ENCODE measurements at places on chromosomes 7 and 10.

DNA sequence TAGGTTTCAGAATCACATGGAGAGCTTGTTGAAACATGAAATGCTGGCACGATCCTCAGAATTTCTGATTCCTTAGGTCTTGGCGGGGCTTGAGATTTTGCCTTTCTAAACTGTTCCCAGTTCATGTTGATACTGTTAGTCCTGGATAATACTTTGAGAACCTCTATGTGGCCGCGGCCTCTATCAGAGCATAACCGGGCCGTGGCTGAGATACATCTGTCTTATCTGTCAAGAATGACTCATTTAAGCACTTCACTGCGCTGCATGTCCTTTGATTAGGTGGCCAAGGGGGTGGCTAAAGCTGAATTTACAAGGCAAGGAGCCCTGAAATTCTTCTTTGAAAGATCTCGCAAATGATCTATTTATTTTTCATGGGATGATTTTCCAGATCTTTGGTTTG, 66.9 kb downstream of the GALNT17 start:
- no peak for DNase-seq

DNA sequence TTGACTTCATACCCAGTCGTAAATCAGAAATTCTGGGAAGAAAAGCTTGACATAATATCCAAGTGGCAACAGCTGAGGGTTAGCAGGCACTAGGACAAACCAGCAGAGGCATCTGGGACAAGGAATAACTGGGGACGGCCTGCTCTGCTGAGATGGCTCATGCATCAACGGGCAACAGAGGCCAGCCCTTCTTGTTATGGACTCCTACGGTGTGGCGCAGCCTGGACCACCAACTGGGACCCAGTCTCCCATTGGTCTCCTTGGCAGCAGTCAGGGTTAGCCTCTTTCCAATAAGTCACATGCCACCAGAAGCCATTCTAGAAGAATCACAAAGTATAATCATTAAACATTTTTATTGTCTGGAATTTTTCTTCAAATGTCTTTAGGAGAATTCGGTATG, 15.0 kb downstream of the FGFR2 start:
- DNase-seq: no peak

- DNase-seq: no peak
These were observed 82.9 kb upstream of the PDLIM1 start for GRCh38 chr10:95373660-95374059.

GRCh38 chr7:80635533-80635932, 2.9 kb upstream of the CD36 start:
- no peak for DNase-seq

DNA sequence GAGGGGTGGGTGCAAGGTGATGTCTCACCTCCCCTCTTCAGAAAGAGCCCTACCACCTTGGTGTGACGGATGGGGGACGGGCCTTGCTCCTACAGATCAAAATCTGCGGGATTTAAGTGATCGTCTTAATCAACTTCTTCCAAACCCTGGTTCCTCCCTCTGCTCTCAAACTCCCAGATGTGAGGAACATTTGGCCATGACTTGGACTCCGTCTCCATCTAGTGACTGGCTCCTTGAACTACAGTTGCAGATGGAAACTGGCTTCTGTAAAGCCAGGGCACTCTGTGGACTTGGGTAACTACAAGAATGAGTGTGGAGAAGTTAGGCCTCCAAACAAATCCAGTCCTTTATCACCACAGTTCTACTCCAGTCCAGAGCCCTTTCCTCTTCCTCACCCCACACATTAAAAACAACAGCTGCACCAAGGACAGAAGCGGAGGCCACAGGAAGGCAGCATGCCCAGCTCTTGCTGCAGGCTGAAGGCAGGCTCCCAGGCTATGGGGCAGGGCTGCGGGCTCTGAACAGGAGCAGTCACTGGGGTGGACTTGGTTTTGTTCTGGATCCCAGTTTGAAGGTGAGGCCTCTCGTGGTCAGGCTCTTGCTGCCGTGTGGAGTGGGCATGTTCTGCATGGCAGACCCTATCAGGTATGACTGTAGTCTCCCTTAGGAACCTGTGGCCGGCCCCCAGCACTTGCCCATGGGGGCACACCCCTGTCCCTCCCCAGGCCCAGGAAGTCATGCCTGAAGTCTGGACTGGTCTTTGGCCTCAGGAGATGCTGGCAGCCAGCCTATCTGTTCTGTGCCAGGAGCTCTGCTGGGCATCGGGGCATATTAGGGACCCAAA, 79.4 kb downstream of the VWC2 start:
- no peak for DNase-seq

DNA sequence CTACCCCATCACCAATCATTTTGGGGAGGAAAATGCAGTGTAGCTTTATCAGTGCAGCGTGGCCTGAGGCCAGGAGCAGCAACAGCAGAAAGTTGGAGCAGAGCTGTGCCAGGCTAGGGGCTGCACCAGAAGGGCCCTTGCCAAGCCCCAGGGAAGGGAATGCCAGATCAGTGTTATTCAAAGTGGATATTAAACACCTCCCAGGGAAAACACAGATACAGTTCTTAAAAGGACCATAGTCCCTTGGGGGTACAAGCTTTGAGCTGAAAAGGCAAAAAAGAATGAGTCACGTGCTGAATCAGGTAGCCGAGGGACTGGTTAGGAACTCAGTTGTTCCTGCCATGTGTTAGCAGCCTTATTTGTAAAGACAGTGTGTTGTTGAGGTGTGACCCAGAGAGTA, 54.0 kb downstream of the GSDME start:
- DNase-seq: no peak

- DNase-seq: no peak
These were observed 149.2 kb downstream of the TRIL start for GRCh38 chr7:28808796-28809533.

- no peak for DNase-seq
These were observed 56.5 kb upstream of the MPP7 start for GRCh38 chr10:28359334-28359733.

- DNase-seq: no peak
These were observed 149.1 kb upstream of the PRKCQ start for GRCh38 chr10:6729071-6729774.

- DNase-seq: no peak
These were observed 4.2 kb downstream of the KBTBD2 start for GRCh38 chr7:32887395-32887794.

All from stimulated activated CD4-positive, alpha-beta T cell treated with anti-CD3 and anti-CD28 coated beads, Interleukin-15, amount 100 ng/mL, for 48 hours (primary cell).